ENCODE measurements at places on chromosomes 1 and 21.

DNA sequence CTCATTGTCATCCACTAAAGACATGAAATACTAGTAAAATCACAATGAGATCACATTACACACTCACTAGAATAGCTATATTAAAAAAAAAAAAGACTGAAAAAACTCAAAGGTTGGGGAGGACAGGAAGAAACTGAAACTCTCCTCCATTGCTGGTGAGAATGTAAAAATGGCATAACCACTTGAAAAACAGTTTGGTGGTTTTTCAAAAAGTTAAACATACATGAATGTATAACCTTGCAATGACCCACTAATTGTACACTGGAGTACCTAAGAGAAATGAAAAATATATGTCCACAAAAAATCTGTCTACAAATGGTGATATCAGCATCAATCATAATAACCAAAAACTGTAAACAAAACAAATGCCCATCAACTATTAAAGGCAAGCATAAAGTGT lies 44.0 kb downstream of the NRIP1 start:
- DNase-seq: no peak

GRCh38 chr1:38037221-38037939 lies 9.2 kb downstream of the POU3F1 start:
- DNase-seq: no peak

DNA sequence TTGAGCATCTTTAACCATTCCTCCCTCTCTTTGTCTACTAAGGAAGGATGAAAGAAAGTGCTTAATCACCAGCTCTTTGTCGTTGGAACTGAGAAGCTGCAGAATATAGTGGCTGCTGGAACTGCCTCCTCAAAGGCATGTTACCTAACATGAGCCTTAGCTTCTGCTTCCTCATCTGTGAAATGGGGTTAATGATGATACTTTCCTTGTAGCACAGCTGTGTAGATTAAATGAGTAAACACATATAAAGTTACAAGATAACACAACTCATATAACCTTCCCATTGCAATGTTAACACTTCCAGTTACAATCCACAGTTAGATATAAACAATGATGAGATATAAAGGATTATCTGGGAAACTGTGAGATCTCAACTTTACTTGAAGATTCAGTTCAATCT lies 48.4 kb upstream of the ZNF326 start:
- DNase-seq: no peak

DNA sequence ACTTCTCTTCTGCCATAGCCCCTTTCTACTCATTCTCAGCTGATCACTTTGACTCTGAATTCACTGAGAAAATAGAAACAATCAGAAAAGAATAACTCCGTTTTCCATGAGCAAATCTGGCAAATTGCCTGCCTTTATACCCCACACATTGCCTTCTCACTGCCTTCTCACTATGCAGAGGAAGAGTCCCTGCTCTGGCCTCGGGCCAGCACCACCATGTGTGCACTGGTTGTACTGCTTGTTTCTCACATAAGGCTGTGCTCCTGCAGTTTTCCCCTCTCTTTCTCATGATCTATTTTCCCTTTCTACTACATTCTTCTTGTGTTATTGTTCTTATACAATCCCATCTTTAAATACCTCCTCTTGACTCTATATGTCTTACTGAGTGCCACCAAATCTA lies 2.3 kb upstream of the HMGCS2 start:
- DNase-seq: no peak

- no peak for DNase-seq
Observed at GRCh38 chr1:37118790-37119189, 84.5 kb upstream of the GRIK3 start.

DNA sequence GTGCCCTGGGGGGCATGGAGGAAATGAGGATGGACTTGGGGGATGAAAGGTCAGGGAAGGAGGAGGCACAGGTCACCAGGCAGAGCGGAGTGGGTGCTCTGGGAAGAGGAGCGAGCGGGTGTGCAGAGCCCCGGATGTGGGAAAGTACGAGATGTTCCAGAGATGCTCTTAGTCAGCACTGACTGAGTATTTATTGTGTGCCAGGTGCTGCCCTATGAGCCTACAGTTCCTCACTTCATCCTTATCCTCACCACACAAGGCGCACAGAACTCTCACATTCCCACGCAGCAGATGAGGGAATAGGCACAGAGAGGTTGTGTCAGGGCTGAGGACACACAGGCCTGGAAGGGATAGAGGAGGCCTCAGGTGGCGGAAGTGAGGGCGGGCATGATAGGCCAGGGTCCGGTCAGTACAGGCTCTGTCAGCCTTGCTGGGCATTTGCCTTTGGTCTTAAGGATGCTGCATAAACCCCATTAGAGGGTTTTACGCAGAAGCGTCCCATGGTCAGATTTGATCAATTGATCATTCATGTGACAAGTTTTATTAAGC lies 77.3 kb downstream of the ARHGEF10L start:
- DNase-seq: no peak

DNA sequence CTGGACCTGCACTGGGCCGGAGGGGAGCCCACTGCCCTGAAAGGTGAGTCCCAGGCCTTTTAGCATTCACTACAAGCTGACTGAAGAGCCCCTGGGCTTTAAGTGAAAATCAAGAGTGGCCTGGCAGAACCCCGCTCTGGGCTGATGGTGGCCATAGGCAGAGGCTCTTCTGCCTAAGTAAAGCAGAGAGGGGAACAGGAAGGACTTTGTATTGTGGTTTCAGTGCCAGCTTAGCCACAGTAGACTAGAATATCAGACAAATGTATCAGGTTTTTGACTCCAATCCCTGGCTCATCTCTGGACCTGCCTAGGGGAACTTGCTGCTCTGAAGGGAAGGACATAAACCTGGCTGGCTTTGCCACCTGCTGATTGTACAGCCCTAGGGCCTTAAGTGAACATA lies 10.2 kb upstream of the HENMT1 start:
- DNase-seq: no peak

DNA sequence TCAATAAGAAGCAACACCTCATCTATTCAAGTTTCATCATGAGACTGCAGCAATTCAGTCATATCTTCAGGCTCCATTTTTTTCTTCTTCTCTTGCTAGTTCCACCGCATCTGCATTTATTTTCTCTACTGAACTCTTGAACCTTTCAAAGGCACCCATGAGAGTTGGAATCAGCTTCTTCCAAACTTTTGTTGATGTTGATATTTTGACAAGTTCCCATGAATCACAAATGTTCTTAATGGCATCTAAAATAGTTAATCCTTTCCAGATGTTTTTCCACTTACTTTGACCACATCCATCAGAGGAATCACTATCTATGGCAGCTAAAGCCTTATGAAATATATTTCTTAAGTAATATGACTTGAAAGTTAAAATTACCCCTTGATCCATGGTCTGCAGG lies 434.3 kb downstream of the GPATCH2 start:
- DNase-seq: no peak

DNA sequence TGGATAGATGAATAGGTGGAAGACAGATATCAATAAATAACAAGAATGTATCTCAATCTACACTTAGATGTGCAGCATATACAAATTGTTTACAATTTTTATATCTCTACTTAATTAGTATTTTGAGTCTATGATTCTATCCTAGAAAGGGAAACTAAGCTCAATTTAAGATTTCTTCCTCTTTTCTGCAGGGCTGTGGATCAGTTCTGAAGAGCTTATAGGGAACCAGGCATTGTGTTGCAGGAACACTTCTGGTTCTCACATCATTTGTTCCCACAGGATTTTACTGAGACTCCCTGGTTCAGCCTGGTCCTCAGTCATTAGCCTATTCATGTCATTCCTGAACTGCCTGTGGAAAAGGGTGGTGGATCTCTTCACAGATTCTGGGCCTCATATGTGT lies 105.8 kb downstream of the TNFSF18 start:
- DNase-seq: no peak

GRCh38 chr1:156586892-156587477 lies 4.6 kb upstream of the NAXE start:
- DNase-seq: no peak

DNA sequence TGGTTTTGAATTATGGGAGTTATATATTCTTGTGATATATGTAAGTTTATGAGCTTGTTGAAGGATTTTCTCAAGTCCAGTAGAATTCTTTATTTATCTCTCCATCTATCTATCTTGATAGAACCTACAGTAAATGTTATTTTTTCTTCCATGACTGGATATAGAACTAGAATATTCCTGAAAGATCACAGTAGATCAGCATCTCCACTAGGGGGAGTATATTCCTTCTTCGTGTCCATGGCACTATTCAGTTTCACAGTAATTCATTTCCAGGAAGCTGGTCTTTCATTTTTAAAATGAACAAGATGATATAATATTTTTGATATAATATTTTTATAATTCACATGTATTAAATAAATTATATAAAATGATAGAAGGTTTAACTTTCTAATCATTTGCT lies 18.8 kb downstream of the TMPRSS15 start:
- DNase-seq: no peak

DNA sequence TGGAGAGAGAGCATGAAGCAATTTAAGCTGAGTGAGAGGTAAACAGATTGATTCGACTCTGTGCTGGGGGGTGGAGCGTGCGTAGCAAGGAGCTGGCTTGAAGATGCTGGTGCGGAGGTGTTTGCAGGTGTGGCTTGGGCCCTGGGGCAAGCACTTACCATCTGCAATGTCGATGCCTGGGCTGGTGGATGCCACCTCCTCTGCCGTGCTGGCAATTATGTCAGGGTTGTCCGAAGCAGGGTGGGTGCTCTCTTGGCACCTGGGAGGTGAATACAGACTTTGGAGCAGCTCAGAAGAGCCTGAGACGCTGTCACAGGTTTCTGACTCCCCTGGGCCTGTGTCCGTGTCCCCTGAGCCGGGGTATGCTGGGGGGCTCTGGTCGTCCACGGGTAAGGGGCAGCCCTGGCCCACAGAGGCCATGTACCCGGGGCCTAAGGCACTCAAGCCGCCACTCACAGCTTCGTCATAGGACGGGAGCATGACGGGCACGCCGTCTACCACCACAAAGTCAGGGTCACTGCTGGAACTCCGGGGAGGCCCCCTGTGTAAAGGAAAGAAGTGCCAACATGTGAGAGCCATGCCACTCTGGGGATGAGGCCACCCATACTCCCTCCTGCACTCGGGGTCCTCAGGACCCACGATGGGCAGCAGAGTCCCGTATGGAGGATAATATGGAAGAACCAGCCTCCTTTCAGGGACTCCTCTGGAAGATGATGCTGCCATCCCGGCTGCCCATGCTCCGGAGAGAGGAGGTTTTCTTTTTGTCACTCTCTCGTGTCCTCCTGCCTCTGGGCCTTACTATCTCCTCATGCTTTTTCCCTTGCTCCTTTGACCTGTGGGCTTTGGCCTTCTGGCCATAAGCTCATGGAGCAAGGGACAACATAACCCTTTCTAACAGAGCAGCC lies 80.3 kb upstream of the TLR5 start:
- DNase-seq: no peak

DNA sequence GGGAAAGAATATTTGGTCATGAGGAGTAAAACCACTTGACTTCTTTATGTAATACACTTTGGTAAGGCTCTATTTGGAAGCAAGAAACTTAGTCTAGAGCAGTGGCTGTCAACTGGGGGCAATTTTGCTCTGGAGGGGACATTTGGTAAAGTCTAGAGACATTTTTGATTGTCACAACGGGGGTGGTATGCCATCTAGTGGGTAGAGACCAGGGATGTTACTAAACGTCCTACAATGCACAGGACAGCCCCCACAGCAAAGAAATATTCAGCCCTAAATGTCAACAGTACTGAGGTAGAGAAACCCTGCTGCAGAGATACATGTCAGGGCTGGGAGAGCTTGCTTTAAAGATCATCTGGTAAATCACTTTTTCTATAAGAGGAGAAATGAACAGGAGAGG lies 13.5 kb downstream of the FUCA1 start:
- no peak for DNase-seq

DNA sequence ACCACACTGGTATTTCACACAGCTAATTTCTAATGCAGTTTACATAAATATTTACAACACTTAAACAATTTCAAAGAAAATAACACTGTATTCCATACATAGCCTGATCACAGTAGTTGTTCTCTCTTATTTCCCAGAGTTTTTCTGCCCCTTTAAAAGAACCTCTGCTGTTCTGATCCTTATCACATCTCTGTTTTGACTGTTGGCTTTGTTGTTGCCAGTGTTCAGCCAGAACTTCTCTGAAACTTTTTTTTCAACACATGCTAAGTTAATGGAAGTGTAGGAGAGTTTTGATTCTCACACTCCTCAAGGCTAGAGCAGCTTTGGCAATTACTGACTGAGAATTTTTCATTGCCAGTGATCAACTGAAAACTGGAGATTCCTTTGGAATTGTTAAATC lies 11.1 kb downstream of the SELE start:
- no peak for DNase-seq

- DNase-seq: no peak
Observed at GRCh38 chr1:201191653-201192260, 1.1 kb downstream of the IGFN1 start.

- DNase-seq: no peak
Observed at GRCh38 chr1:160519642-160520435, 3.2 kb downstream of the SLAMF6 start.

DNA sequence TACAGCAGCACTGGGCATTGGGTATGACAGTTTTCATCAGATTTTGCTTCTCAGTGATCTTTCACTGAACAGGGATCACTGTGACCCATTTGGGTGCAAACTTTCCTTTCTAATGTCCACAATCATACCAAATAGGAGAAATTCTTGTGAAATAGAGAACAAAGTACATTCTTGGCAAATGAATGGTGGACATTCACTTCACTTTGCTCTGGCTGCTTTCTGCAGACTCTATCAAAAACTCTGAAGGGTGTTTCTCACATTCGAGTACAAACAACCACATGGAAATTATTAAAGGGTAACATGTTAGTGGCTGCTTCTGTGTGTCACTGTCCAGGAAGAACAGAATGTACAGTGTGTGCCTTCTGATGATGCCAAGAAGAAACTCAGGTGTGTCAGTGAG lies 61.9 kb upstream of the ADAM30 start:
- DNase-seq: no peak

GRCh38 chr1:226643177-226643576 lies 94.6 kb downstream of the STUM start:
- peak; percentile 43 for DNase-seq

GRCh38 chr1:169624912-169625311 lies 5.0 kb downstream of the SELP start:
- DNase-seq: no peak

GRCh38 chr21:19540287-19540686 lies 1136.7 kb upstream of the TMPRSS15 start:
- DNase-seq: no peak

DNA sequence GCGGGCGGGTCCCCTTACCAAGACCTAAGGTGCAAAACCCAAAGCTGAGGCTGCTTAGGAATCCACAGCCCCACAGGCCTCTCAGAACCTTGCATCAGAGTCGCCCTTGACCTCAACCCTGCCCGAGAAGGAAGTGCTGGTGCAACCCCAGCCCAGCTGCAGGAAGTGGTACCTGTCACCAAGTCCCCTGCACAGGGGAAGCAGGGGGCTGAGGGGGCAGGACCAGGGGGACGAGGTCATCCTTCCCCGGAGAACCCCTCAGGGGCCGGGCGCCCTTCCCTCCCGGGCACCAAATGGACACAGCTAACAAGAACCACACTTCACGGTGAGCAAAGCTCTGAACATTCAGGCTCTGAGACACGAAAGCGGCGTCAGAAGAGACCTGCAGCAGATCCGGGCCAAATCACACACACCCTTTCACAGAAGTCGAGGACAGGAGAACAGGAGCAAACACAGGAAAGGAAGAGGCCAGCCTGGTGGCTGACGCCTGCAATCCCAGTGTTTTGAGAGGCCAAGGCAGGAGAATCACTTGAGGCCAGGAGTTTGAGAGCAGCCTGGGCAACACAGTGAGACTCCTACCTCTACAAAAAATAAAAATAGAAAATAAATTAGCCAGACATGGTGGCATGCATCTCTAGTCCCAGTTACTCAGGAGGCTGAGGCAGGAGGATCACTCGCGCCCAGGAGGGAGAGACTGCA lies 6.4 kb downstream of the ITGB2 start:
- DNase-seq: no peak

- DNase-seq: no peak
Observed at GRCh38 chr1:174815474-174815908, 184.3 kb upstream of the CACYBP start.

Measured in chondrocyte (in vitro differentiated cells).